IMR-90 (cell line): ENCODE measurements at places on chromosomes 4 and X.

- no peak for DNase-seq
These were observed 1.5 kb upstream of the UGT2A3 start for GRCh38 chr4:68953056-68953596.

DNA sequence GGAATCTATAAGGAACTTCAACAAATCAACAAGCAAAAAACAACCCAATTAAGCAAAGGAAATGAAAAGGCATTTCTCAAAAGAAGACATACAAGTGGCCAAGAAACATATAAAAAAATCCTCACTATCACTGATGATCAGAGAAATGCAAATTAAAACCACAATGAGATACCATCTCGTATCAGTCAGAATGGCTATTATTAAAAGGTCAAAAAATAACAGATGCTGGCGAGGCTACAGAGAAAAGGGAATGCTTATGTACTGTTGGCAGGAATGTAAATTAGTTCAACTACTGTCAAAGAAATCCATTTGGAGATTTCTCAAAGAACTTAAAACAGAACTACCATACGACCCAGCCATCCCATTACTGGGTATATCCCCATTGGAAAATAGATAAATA is 292.4 kb upstream of the FAT1 start:
- DNase-seq, result no peak

GRCh38 chrX:103467887-103468286 is 51.4 kb downstream of the RAB40A start:
- no peak for DNase-seq

DNA sequence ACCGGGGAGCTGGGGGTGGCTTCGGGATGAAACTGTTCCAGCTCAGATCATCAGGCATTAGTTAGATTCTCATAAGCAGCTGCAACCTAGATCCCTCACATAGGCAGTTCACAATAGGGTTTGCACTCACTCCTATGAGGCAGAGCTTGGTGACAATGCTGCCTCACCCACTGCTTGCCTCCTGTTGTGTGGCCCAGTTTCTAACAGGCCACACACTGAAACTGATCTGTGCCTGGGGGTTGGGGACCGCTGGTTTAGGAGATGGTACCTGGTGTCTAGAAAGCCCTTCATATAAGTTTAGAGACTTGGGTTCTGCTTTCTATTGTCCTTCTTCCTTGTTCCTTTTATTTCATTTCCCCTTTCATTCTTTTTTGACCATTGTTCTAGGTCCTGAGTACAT is 234.2 kb downstream of the FRAS1 start:
- DNase-seq, result no peak

GRCh38 chr4:124262211-124263179 is 450.0 kb downstream of the ANKRD50 start:
- peak; percentile 88 for DNase-seq

DNA sequence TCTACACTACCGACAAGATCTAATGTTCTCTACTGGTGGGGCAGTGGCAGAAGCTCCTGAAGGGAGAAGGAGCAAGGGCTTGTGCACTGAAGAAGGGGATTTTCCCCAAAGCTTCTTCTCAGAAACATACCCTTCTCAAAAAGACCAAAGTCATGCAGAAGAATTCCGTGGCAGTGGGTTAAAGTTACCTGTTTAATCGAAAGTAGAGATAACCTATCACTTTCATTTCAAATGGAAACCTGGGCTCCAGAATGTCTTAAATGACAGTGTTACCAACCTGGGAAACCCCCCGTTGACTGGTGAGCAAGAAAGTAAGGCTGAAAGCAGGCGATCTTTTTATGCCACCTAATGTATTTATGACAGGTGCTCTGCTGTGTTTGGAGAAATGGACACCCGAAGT is 92.5 kb upstream of the TEX13D start:
- DNase-seq, result no peak

- DNase-seq, result no peak
These were observed 121.1 kb upstream of the SLC4A4 start for GRCh38 chr4:71217688-71218087.

DNA sequence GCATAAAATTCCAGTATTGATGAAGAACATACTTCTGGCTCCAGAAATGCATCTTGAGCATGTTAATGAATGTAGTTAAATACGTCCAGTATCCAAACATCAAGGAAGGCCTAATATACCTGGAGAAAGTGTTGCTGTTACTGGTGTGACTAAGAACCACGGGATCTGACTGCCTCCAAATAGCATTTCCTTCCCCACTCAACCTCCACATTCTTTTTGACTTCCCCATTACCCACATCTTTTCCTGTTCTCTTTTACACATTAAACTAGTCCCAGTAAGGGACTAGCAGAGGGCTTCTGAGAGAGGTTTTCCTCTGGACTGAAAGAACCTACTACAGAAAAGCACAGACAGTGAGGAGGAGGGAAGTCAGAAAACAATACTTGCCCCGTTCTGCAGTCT is 482.8 kb upstream of the HTR2C start:
- no peak for DNase-seq

DNA sequence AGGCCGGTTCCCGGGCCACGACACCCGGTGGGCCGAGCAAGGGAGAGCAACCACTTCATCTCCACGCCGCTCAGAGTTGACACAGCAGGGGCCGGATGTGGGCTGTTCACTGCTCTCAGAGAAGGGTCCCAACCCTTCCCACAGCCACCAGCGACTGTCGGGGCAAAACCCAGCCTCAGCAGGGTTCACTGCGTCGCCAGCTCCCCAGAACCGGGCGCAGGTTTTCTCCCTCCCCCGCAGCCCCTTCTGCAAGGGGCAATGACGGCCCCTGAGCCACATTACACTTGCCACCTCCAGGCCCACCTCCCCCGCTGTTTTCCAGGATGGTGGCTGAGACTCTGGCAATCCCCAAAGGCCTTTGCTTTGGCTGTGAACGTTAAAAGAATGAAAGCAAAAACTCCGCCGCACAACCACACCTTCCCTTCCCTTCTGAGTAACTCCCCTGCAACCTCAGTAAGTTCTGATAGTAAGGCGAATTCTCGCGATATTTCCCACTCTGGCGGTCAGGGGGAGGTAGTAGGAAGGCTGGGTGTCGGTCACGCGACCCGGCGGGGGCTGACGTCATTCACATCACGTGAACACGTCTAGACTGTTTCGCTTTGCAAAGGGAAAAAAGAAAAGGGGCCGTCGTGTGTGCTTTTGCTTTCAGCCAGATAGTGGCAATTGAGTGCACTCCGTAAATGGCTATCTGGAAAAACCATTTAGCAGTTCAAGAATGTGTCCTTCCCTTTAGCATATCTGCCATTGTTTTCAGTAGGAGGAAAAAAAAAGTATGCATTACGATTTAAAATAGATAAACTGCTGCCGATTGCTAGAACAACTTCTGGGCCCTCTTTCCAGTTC is 869 bp upstream of the CAMK2D start:
- peak; percentile 100 for DNase-seq

GRCh38 chrX:72304877-72305276 is 837 bp downstream of the CITED1 start:
- DNase-seq, result no peak

DNA sequence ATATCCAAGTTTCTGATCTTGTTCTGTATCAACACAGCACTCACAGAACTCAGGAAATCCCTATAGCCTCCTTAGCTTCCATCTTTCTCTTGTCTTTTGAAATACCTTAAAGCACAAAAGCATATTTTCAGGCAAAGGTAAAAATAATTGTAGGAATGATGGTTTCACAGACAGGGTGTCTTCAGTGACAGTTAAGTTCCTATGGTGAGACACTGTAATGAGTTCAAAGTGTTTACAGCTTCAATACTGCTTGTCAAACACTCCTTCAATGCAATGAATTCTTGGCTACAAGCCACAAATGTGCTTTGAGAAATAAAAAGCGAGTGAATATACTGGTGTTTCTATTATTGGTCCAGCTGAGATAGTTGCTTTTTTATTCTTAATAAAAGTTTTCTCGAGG is 466.0 kb downstream of the DMD start:
- DNase-seq, result no peak

DNA sequence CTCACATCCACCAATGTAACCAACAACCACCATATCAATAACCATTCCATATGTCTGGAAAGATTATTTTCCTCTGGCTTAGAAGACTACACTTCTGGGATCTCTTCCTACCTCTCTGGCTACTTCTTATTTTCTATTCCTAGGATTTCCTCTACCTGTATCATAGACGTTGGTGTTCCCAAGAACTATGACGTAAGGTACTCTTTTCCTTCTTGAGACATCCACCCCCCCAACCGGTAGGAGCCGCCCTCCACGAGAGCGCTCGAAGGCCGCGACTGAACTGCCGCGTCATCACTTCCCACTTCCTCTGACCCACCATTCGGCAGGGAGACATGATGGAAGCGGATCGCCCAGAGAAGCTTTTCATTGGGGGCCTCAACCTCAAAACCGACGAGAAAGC is at the start of gene RBMXL3:
Gene RBMXL3, plus strand, starts transcription at position 301 of the 400 bp plus-strand sequence. Its CDS starts 32 bp downstream, at position 333.
- DNase-seq, result no peak

GRCh38 chr4:150938873-150939499 is 76.1 kb downstream of the LRBA start:
- no peak for DNase-seq

DNA sequence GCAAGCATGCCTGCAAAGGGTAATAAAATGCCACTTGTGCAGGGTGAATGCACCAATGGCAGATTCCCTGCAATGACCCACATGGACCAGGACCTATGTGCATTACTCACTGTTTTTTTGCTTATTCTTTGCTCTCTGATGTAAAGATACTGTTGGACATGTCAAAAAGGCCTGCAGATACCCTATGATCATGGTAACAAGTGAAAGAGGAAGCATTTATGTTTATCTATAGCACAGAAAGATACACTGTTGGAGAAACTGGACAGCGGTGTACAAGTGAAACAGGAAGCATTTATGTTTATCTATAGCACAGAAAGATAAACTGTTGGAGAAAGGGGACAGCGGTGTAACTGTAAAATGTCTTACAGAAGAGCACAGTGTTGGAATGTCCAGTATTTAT is 127.5 kb downstream of the PAPSS1 start:
- no peak for DNase-seq

- no peak for DNase-seq
These were observed 41.9 kb upstream of the PARM1 start for GRCh38 chr4:74891037-74891436.

DNA sequence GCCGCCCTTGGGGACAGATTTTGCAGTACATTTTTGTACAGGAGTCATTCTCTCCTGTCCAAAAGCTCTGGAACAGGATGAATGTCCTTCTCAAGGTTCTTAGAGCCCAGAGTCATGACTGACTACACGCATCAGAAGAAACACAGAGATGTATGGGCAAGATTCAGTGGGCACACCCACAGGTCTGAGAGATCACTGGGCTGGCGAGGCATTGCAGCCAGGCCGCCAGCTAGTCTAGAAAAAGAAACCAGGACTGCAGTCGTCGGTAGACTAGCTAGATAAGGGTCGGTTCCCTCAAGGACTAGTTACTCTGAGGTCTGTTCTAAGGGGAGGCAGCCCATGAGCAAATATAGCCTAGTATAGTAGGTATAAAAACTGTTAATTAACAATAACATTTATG is 19.8 kb downstream of the GBA3 start:
- no peak for DNase-seq

DNA sequence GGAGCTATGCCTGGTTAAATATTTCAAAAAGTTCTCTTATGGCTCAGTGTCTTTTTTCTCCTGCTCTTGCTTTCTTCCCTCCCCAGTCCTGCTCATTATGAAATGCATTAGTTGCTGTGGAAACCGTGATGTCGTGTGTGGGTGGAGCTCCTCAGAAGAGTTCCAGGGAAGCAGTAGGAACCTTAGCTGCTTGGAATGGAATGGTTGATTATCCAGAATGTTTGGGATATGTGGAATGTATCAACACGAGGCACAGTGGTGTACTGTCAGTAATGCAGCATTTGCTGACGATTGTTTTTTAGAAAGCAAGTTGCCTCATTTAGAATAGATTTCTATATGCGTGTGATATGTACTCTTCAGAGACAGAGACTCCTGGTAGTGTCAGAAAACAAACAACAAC is 333.2 kb downstream of the ARHGAP10 start:
- peak; percentile 90 for DNase-seq

DNA sequence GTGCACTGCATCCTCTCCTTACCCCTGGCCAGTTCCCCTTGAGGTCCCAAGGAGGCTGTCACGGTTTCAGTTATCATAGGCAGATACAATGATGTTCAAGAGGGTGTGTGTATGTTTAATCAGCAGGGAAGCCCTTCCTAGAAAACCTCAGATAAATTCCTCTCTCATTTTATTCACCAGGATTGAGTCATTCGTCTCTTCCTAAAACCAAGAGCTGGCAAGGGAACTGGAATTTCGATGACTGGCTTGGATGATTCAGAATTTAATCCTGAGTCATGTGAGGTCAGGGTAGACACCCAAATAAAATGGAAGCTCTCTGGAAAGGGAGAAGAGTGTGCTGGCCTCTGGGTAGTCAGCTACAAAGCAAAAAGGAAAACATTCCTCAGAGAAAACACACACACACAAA is 106.2 kb upstream of the RAPGEF2 start:
- peak; percentile 97 for DNase-seq

DNA sequence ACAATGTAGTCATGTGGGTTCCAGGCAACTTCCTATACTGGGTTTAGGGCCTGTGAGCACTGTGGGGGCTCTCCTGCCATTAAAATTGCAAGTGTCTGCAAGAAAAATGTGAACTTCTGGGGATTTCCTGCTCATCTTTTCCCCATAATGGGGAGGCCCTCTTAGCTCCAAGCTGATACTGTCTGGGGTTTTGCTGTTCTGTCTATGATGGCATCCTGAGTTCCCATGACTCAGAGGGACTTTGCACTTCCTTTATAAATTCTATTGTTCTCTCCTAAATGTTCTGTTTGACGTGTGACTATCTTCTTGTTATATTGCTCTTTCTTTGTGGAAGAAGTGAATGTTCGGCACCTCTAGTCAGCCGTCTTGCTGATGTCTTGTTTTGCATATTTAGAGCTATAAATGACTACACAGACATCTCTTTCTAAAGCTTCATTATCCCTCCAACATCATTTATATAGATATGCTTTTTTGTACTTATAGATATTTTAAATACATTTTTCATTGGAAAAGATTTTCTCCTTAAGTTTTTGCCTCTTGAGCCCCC is 465.8 kb downstream of the NAF1 start:
- no peak for DNase-seq

DNA sequence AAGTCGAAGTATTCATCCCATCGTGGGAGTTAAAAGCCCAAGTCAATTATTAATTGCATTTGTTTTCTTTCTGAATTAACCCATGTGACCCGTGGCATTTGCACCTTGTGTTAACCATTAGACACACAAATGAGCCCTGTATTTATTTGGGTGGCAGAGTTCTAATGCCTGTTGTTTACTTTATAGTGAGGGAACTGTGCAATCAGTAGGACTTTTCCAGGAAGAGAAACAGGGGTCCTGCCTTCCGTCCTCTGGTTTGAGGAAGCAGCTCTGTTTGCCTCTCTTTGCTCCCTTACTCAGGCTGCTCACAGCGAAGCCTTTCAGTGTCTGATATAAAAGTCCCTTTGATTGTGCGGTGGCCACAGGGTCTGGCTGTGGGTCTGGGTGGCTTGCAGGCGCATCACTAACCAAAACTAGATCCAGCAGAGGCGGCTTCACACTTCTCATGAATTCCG is 263.6 kb downstream of the PTTG2 start:
- no peak for DNase-seq

GRCh38 chr4:75135068-75135825 is 202.3 kb downstream of the PARM1 start:
- no peak for DNase-seq
